T-cell (primary cell): ENCODE measurements at places on chromosomes 12 and 14. TPM values are rescaled to one million over a fixed set of nuclear protein-coding genes. Genes with fewer than 3 reads are reported as not detected.
A peak's percentile ranks its signal among the peaks of the same experiment; 100 is the strongest.

- H3K4me3 ChIP-seq: no peak overlapping the region
- peaks cover 9% of the 10 kb centered on the region for H3K4me1 ChIP-seq
- DNase-seq: no peak
- H3K36me3 ChIP-seq: no peaks in the 10 kb centered on the region
- no peak overlapping the region for H3K27ac ChIP-seq
Observed at GRCh38 chr14:53183611-53184010, 30.5 kb upstream of the DDHD1 start.

DNA sequence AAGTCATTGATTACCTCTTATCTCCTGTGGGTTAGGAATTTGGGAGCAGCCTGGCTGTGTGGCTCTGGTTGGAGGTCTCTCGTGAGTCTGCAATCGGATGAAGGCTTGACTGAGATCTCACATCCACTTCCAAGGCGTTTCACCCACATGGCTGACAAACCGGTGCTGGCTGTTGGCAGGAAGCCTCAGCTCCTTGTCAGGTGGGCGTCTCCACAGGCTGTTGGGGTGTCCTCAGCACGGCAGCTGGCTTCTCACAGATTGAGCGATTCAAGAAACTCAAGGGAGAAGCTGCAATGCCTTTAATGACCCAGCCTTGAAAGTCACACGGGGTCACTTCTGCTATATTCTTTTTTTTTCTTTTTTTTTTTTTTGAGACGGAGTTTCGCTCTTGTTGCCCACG lies 28.6 kb upstream of the CORO1C start:
- no peak for DNase-seq
- no peak overlapping the region for H3K4me3 ChIP-seq

DNA sequence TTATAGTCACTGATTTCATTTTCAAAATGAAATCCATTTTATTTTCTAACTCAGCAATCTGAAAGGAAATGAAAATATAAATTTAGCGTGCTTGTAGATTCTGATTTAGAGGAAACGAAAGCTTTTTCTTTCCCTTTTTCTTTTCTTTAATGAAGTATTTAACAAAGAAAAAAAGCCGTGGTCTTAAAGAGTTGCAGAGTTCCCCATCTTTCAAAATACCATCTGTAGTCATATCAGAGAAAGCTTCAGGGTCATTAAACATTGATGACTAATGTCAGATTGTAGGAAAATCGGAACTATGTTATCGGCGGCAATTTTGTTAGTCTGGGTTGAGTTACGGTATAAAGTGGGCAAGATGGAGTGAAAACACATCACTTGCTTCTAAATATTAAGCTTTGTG lies 32.3 kb downstream of the DRAM1 start:
- no peaks in the 10 kb centered on the region for H3K27me3 ChIP-seq
- no peaks in the 10 kb centered on the region for H3K36me3 ChIP-seq
- H3K4me3 ChIP-seq: no peak overlapping the region
- H3K4me1 ChIP-seq: no peaks in the 10 kb centered on the region
- H3K27ac ChIP-seq: no peak overlapping the region

Gene ADCY4
- 8.0 TPM for total RNA-seq

DNA sequence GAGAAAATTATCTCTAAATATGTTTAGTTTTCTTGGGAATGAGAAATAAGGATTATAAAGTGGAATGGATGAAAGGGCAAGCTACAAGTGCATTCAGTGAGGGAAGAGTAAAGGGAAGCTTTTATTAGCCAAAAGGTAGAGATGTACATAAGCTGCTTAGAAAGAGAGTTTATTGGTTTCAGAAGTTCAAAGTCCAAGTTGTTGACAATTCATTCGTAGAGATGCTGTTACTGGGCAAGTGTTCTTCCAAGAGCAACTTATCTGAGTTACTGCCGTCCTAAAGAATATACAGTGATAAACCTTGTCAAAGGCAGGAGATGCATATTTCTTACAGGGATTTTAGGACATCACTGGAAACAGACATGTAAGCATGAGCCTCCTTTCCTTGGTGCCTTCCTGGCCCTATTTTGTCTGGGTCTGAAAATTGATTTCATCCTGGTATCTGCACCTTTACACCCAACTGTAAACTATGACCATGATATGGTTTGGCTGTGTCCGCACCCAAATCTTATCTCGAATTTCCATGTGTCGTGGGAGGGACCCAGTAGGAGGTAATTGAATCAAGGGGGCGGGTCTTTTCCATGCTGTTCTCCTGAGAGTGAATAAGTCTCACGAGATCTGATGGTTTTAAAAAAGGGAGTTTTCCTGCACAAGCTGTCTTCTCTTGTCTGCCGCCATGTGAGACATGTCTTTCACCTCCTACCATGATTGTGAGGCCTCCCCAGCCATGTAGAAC lies 46.8 kb downstream of the TRMT5 start:
- no peak overlapping the region for H3K4me3 ChIP-seq
- no peaks in the 10 kb centered on the region for H3K27me3 ChIP-seq
- H3K36me3 ChIP-seq: no peaks in the 10 kb centered on the region
- DNase-seq: no peak
- no peak overlapping the region for H3K27ac ChIP-seq
- no peaks in the 10 kb centered on the region for H3K4me1 ChIP-seq

DNA sequence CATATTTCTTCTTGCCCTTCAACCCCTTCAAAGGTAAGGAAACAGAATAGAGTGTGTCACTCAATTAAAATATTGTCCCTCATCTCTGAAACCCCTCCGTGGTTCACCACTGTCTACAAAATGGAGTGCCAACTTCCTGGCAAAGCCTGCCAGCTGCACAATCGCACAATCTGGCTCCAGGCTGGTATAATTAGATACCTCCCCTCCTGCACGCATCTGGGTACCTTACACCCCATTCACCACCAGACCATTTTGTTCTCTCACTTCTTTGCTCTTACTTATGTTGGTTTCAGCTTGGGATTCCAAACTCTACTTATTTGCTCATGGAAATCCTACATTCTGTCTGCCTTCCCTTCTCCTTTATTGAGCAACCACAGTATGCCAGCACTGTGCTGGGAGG lies 314.9 kb downstream of the NUAK1 start:
- H3K27me3 ChIP-seq: no peaks in the 10 kb centered on the region
- DNase-seq: no peak
- no peaks in the 10 kb centered on the region for H3K4me1 ChIP-seq
- no peaks in the 10 kb centered on the region for H3K36me3 ChIP-seq
- H3K27ac ChIP-seq: no peak overlapping the region
- H3K4me3 ChIP-seq: no peak overlapping the region

GRCh38 chr12:20369305-20370013 lies 1.1 kb downstream of the PDE3A start:
- peaks cover 26% of the 10 kb centered on the region for H3K27me3 ChIP-seq
- H3K27ac ChIP-seq: no peak overlapping the region
- peaks cover 5% of the 10 kb centered on the region for H3K4me1 ChIP-seq
- no peak overlapping the region for H3K4me3 ChIP-seq
- H3K36me3 ChIP-seq: no peaks in the 10 kb centered on the region

Gene DGLUCY
- 144 TPM for total RNA-seq

Gene CLEC4C
- total RNA-seq: not detected

GRCh38 chr14:77141214-77142004 lies at the start of gene ZDHHC22:
ZDHHC22 (minus strand) TSS chr14:77141791; CDS start chr14:77139738, 2,053 bp downstream.
- H3K4me3 ChIP-seq: no peak within 1 kb of the TSS
- H3K36me3 ChIP-seq: no peaks in the 10 kb centered on the region
- H3K27ac ChIP-seq: no peak within 1 kb of the TSS
- peaks cover 26% of the 10 kb centered on the region for H3K4me1 ChIP-seq
- DNase-seq: no peak

- H3K4me1 ChIP-seq: no peaks in the 10 kb centered on the region
- no peak overlapping the region for H3K27ac ChIP-seq
Observed at GRCh38 chr12:43154498-43155045, 397.4 kb downstream of the ADAMTS20 start.

GRCh38 chr14:71711125-71711524 lies 221.1 kb upstream of the RGS6 start:
- no peaks in the 10 kb centered on the region for H3K27me3 ChIP-seq
- DNase-seq: no peak
- H3K27ac ChIP-seq: no peak overlapping the region
- peaks cover 7% of the 10 kb centered on the region for H3K36me3 ChIP-seq
- H3K4me3 ChIP-seq: no peak overlapping the region
- H3K4me1 ChIP-seq: peaks cover 3% of the 10 kb centered on the region

- H3K4me1 ChIP-seq: no peaks in the 10 kb centered on the region
- no peak for DNase-seq
- H3K36me3 ChIP-seq: no peaks in the 10 kb centered on the region
- H3K4me3 ChIP-seq: no peak overlapping the region
Observed at GRCh38 chr14:73240816-73241480, 3.6 kb downstream of the PAPLN start.

GRCh38 chr12:57899010-57899662 lies 42.2 kb upstream of the ATP23 start:
- no peaks in the 10 kb centered on the region for H3K36me3 ChIP-seq
- H3K4me3 ChIP-seq: no peak overlapping the region
- peak; percentile 79 for DNase-seq
- H3K27ac ChIP-seq: peak overlapping the region; percentile 94

DNA sequence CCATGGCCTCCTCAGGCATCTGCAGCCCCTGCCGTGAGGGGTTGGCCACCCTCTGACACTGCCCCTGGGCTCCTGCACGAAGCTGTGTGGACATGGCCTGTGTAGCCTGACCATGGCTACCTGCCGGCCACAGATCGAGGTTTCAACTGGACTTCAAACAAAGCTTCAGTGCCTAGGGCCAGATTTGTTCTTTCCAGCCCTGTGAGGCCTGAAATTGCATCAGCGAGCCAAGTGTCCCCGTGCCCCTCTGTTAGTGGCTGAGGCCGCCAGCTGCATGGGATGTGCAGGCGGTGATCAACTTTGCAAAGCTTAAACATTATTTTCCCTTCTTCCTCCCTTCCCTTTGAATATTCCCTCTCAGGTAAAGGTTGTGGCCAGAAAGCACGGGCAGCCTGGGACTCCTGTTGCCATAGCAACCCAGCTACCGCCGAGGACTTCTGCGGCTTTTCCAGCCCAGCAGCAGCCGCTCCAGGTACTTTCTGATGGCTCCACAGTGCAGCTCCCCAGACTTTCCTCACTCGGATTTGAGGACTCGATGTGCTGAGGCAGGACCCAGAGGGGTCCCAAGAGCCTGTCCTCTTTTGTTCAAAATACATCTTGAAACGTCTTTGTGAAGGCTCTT lies 35.8 kb downstream of the DDX51 start:
- H3K4me1 ChIP-seq: no peaks in the 10 kb centered on the region
- H3K36me3 ChIP-seq: peaks cover 2% of the 10 kb centered on the region
- no peak overlapping the region for H3K27ac ChIP-seq
- no peak overlapping the region for H3K4me3 ChIP-seq
- DNase-seq: no peak

DNA sequence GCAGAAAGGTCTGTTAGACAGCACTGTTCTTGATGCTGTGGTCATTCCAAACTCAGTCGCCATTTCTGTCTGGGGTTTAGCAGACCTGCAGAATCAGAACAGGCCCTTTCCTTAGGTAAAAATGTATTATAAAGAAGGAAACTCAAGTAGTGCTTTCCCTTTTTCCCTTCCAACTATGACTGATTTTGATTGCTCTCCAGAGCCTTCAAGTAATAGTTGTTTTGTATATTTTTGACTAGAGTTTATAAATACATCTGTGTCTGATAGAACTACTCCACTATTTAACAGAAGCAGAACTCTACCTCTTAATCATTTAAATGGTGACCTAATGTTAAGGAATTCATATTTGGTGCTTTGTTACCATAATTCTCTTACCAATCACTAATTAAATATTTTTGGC lies 74.0 kb downstream of the WNK1 start:
- no peak for DNase-seq
- peaks cover 3% of the 10 kb centered on the region for H3K4me1 ChIP-seq
- H3K4me3 ChIP-seq: no peak overlapping the region
- H3K27ac ChIP-seq: no peak overlapping the region

Gene IL23A
- total RNA-seq: 16.3 TPM

DNA sequence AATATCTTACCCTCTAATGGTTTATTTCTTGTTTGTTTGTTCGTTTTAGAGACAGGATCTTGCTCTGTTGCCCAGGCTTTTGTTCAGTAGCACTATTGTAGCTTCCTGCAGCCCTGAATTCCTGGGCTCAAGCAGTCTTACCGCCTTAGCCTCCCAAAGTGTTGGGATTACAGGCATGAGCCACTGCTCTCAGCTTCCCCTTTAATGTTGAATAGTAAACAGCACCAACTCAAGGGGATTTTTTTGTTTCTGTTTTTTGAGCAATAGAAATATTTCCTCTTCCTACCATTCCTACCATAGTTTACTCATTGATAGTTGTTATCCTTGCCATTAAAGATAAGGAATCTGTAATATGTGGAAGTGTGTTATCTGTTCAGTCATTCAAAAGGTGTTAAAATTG lies 10.7 kb downstream of the ARID4A start:
- no peaks in the 10 kb centered on the region for H3K4me1 ChIP-seq
- DNase-seq: no peak
- no peaks in the 10 kb centered on the region for H3K27me3 ChIP-seq
- H3K27ac ChIP-seq: no peak overlapping the region
- no peak overlapping the region for H3K4me3 ChIP-seq

Gene KRT86
- not detected for total RNA-seq

Gene PRIM1
- 20.1 TPM for total RNA-seq

Gene CRADD
- total RNA-seq: 11.4 TPM

- no peaks in the 10 kb centered on the region for H3K4me1 ChIP-seq
- peaks cover 3% of the 10 kb centered on the region for H3K36me3 ChIP-seq
- H3K4me3 ChIP-seq: no peak overlapping the region
Observed at GRCh38 chr12:50297996-50298395, 14.7 kb upstream of the LIMA1 start.

GRCh38 chr12:58268069-58268468 lies 326.7 kb downstream of the ATP23 start:
- H3K36me3 ChIP-seq: no peaks in the 10 kb centered on the region
- no peak for DNase-seq
- no peaks in the 10 kb centered on the region for H3K4me1 ChIP-seq
- H3K4me3 ChIP-seq: no peak overlapping the region

Gene RTL1
- not detected for total RNA-seq

Gene TRPV4
- not detected for total RNA-seq

GRCh38 chr12:61993734-61994345 lies 266.4 kb upstream of the USP15 start:
- H3K4me1 ChIP-seq: no peaks in the 10 kb centered on the region
- H3K27me3 ChIP-seq: no peaks in the 10 kb centered on the region
- no peak overlapping the region for H3K27ac ChIP-seq
- no peaks in the 10 kb centered on the region for H3K36me3 ChIP-seq
- DNase-seq: no peak

DNA sequence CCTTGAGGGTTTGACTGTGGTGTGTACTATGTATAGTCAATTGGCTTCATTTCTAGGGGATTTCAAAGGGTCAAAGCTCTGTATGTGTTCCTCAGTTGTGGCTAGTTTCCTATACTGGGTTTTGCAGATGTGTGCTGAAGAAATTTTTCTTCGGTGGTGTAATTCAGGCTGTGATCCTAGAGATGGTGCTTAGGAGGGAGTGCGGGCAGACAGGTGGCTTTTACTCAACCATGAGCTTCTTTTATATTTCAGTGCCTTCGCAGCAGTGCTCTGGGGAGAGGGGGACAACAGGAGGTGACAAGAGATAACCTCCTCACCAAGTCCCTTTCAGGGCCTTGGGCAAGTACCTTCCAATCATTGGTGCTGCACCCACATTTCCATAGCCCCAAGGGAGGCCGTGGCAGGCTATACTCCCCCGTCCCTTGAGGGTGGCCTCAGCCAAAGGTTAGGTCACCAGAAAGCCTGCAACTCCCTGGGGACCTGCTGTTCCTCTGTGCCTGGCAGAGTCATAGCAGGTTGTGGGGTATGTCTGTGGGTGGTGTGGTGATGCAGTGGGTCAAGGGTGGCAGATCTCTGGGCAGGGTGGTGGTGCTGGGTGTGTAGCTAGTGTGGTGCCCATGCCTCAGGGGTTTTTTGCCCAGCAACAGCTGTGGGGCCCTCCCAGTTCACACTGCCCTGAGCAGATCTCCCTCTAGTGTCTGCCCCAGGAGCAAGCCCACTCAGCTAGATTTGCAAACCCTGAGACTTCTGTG lies 37.0 kb upstream of the TMX1 start:
- no peaks in the 10 kb centered on the region for H3K4me1 ChIP-seq
- H3K27me3 ChIP-seq: peaks cover 11% of the 10 kb centered on the region
- H3K36me3 ChIP-seq: no peaks in the 10 kb centered on the region
